ENCODE measurements at places on chromosomes 3 and 15.

- DNase-seq: peak; percentile 51
Measured at GRCh38 chr3:13866041-13866965, 13.6 kb downstream of the WNT7A start.

DNA sequence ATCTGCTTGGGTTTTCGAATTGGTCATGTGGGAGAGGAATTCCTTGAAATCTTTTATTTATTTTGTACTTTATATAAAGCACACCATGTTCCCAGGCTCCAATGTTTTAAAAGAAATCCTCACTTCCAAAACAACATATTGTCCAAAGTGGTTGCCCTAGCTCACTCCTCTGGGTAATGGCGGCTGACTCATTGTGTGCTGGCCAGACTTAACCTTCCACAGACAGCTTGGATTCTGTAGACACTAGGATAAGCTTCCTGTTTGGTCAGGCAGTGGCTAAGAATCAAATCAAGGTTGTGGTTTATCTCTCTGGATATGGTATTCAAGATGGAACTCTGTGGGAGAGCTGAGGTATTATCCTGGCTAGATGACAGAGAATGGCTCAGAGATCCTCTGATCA is 55.8 kb upstream of the FAM98B start:
- no peak for DNase-seq

DNA sequence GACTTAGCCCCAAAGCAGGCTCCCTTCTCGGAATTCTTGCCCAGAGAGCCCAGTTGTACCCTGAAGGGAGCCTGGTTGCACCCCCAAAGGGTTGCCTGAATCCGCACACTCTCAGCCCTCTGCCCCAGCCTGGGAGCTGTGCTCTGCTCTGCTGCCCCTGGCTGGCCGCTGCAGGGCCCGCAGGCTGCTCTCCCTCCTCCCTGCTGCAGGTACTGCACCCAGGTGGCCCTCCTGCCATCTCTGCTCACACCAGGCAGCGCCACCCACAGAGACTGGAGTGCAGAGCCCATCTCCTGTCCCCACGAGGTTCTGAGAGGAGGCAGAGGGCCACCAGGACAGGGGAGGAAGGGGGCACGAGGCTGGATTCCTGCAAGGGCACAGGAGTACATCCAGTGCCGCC is 134.2 kb upstream of the NSMCE3 start:
- DNase-seq: no peak

DNA sequence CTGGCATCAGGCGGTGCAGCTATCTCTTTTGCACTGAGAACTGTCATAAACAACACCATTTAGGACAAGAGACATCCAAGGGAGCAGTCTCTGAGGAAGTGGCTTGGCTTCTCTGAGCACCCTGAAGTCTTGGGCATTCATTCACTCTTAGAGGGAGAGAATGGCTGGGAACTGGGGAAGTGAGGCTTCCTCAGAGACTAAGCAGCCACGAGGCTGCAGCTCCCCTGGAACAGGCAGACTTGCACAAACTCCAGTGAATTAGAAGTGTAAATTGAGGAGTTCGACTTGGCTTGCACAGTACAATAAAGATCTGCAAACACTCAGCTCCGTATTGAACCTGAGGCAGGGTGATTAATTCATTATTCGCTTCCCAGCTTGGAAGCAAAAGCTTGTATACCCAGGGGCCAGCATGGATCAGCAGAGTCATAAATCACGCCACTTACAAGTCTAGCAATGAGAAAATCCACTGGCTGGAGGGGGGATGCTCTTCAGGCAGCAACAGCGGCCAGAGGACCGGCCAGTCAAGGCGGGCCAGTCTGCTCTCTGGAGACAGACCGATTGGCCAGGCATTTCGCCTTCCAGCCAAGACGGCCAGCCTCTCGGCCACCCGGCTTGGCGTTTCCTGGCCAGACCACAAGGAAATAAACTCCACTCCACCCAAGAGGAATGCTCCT is 118.8 kb upstream of the ADPGK start:
- no peak for DNase-seq

- DNase-seq: no peak
Measured at GRCh38 chr15:63107895-63108546, 13.6 kb upstream of the LACTB start.

DNA sequence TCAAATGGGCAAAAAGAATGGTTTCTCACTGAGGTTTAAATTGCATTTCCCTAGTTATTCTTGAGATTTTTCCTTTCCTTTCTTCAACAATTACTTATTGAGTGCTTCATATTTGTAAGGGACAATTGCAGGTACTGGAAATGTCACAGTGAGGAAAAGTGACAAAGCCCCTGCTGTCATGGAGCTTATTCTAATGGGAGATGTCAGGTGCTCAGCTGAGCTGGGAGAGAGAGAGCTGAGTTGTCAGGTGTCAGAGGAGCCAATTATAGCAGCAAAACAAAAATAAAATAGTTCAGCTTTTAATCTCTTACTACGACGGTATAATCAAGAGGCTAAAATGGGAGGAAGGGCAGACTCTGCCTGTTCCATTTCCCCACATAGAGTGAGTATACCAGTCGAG is 42.0 kb downstream of the CD86 start:
- no peak for DNase-seq

DNA sequence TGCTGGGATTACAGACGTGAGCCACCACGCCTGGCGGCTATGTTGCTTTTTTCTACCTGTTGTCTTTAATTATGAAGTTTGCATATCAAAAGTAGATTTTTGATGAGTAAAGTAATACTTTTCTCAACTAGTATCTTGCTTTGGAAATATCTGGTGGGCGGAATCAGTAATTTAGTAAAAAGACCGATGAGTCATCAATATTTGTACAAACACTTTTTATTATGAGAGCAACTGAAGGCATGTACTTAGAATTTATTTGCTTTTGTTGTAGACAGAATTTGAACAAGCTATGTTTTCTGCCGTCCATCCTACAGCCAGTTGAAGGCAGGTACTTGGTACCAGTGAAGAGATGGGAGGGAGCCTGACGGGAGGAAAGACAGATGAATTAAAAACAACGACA is 164.7 kb downstream of the ADAMTSL3 start:
- DNase-seq: no peak
